Dorsolateral prefrontal cortex (tissue), 122 donors: ENCODE measurements at places on chromosomes 2 and 18.

DNA sequence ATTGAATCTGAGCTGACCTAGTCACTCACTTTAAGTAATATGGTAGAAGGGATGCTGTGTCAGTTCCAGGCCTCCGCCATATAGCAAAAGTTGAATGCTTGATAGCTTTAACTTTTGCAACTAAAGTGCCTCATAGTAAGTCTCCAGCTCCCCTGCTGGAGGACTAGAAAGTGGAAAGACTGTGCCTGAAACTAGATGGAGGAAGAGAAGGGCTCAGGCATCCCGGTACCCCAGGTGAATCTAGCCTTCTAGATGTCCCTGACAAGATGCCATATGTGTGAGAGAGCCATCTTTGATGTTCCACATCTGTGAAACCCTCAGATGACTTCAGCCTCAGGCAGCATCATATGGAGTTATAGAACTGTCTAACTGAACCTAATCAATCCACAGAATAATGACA is 21.0 kb downstream of the OTX1 start:
- DNase-seq: no peak

DNA sequence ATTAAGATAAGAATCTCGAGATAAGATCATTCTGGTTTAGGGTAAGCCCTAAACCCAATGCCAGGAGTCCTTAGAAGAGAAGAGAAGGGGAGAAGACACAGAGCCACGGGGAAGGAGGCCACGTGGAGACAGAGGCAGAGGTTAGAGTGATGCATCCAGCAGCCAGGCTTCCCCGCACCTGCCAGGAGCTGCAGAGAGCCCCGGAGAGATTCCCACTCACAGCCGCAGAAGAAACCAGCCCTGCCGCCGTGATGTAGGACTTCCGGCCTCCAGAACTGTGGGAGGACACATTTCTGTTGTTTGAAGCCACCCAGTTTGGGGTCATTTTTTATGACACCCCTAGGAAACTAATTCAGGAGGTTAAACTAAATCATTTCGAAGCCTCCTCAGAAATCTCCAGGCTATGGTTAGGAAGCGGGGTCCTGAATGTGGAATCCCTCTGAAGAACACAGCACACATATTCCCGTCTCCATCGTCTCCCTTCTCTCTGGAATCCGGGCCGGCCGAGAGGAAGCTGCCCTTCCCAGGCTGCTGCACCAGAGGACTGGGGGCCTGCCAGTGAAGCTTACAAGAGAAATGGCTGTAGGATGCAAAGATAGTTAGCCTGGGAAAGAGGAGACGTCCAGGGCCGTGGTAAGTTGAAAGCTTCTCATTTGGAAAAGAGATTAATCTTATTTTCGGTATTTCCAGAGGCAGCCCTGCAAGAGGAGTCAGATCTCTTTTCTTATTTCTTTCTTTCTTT is 156.6 kb downstream of the TWIST2 start:
- no peak for DNase-seq

- DNase-seq: no peak
Measured at GRCh38 chr2:24049485-24050021, at the start of gene FKBP1B. TSS of gene FKBP1B (plus strand) at chr2:24049741. CDS start at chr2:24049850, 109 bp downstream.

- DNase-seq: no peak
Measured at GRCh38 chr2:100921685-100922161, 80.4 kb upstream of the RPL31 start.

DNA sequence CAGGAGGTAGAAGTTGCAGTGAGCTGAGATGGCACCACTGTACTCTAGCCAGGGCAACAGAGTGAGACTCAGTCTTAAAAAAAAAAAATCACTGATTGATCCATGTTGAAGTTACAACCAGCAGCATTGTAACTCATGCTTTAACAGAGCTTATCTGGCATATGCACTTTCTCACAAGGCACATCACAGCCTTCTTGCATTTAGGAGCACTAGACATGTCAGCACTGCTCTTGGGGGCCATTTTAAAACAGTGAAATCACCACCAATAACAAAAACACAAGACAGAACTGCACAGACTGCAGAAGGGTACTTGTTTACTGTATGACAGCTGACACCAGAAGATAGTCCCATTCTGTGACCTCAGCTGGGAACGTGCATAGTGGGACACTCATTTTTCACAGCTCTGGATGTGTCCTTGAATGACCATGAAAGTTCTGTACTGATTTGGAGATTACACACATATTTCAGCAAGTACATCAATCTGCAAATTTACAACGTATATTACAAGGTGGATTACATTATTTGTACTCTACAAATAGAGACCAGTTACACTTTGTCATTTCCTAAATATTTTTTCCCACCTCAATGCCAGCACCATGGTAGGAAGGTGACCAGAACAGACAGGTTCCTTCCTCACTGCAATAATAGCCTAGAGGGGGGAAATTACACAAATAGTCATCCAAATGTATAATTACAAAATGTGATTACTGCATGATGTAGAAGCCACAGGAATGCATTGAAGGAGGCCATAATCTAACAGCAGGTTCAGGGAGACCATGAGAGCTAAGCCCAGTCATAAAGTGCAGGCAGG is 35.1 kb downstream of the CCBE1 start:
- no peak for DNase-seq

GRCh38 chr18:74019864-74020263 is 127.8 kb downstream of the FBXO15 start:
- no peak for DNase-seq

DNA sequence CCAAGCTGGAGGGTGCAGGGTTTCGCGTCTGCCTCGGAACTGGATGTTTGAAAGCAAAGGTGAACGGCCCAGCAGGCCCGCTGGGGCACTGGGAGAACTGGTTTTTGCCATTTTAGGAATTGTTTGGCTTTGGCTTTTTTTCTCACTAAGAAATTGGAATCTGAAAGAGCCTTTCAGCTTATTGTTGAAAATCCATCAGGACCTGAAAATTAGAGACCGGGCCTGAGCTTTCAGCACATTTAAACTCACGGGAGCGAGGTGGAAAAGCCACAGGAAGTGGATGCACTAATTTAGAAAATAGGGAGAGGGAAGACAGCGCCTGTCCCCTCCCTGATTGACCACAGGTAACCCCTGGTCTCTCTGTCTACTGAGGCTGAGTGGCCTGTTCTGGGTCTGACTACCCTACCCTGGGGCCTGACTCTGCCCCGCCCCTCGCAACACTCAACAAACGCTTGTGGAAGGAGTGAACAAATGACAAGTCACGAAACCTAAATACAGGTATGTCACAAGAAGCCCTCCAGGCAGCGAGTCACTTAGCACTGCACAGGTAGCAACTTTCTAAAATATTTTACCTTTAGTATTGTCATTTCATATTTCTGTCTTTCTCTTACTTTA is 100.3 kb upstream of the MBOAT2 start:
- DNase-seq: no peak

GRCh38 chr2:77034445-77034844 is 487.7 kb downstream of the LRRTM4 start:
- no peak for DNase-seq

GRCh38 chr2:15547115-15547876 is 13.8 kb downstream of the NBAS start:
- DNase-seq: no peak

DNA sequence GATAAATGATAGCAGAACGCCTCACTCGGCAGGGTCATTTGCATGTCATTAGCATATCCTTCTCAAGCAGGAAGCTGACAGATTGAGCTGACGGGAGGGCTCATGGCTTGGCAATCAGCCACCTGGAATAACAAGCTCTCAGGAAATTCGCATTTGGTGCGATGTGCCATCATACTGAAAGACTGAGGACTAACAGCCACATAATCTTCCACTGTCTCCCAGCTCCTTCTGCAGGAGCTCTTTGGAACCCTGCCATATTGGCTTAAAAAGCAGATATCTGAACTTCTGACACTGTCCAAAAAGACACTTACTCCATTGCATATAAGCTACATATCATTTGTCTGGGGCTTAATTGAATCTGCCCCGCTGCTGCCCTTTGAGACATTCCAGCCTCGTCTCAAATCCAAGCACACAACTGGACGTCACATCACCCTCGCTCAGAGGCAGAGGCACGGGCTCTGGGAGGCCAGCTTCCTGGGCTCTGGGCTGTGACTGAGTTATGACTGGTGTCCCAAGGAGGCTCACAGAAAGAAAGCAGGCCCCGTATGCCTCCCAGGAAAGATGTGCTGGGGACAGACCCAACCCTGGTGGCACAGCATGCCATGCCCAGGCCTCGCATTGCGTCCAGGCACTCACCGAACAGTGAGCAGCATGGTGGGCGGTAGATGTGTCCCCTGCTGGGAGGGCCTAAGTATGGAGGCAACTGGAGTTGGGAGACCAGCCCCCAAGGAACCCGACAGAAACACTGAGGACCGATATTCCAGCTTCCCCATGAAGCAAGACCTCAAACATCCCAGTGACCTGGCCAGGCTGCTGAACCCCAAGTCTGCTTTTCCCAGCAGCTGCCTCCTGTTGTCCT is 228.0 kb downstream of the ATAD2B start:
- DNase-seq: no peak

DNA sequence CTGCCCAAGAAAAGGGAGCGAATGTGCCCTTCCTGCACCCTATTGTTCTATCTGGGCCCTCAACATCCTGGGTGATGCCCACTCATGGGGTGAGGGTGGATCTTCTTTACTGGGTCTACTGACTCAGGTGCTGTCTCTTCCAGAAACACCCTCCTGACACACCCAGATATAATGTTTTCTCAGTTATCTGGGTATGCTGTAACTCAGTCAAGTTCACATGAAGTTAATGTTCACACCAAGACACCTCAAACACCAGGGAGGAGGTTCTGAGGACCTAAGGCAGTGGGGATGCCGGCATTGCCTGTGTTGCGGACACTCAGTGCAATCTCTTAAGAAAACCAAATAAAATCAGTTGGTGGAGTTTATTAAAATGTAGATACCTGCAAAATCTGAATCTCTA is 500.9 kb downstream of the BCL11A start:
- no peak for DNase-seq

GRCh38 chr2:163247156-163247846 is 408.7 kb upstream of the KCNH7 start:
- no peak for DNase-seq

DNA sequence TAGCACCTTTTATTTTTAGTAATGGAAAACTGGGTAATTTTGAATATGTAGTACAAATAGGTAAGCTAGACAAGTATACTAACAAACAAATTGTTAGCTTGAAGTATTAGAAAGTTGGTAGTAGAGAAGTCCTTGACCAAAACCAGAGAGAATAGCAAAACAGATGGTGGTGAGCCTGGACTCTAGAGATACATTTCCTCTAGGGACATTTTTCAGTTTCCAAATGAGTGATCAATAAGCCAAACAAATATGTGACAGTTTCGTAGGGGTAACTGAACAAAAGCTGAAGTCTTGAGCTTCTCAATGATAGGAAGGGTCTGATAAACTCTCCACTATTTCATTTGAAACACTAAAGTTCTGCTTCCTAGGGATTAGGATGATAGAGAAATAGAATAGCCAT is 692.0 kb upstream of the FAM98A start:
- DNase-seq: no peak

GRCh38 chr2:225660262-225661131 is 261.0 kb downstream of the NYAP2 start:
- DNase-seq: peak; percentile 79

- no peak for DNase-seq
Measured at GRCh38 chr2:5561006-5561405, 131.2 kb upstream of the SOX11 start.

DNA sequence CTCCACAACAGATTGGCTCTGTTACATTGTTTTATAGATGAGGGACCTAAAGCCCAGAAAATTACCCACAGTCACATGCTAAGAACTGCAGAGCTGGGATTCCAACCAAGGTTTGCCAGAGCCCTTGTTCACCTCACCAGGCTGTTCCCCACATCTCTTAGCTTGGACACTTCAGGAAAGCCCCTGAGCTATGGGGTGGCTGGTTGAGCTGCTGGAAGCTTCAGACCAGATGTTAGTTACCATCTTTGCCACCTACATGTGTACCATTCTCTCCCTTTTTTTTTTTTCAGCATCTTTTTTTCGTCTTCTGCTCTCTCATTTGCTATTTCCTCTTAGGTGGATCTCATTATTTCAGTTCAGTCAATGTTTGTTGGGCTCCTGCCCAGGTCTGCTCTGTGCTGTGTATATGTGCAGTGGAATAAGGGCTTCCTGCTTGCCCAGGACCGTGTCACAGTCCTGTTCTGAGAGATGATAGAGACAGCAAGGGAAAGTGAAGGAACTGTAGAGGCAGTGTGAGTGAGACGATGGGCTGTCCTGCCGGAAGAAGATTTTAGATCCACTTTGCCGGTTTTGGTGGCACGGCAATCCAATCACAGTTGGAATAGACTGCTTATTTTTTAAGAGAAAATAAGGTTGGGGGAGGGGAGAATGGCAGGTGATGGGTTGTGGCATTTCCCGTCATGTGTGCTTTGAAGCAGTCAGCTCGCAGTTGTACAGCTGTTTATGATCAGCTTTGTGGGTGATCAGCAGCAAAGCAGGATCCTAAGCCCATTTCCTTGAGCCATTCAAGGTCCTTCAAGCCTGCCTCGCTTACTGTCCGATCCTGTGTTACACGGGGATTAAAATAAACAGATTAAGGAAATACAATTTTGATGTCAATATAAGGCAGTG is 152.6 kb downstream of the RTN4 start:
- no peak for DNase-seq

GRCh38 chr18:48244530-48244929 is 164.7 kb downstream of the ZBTB7C start:
- no peak for DNase-seq

DNA sequence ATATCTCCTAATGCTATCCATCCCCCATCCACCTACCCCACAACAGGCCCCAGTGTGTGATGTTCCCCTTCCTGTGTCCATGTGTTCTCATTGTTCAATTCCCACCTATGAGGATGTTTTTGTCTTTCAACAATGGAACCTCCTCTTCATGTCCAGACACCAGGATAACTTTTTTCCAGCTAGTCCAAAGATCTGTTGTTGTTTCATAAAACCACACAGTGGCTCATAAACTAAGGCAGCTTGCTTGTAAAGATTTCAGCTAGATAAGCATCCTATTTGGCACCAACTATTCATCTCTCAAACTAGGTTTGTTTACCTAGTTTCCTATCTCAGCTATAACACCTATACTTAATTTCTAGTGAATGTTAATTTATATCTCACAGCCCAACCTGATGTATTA is 937.7 kb downstream of the TRIB2 start:
- no peak for DNase-seq

GRCh38 chr2:99974682-99975375 is 167.6 kb downstream of the AFF3 start:
- no peak for DNase-seq

GRCh38 chr18:62418258-62418657 is 93.1 kb downstream of the TNFRSF11A start:
- DNase-seq: no peak

DNA sequence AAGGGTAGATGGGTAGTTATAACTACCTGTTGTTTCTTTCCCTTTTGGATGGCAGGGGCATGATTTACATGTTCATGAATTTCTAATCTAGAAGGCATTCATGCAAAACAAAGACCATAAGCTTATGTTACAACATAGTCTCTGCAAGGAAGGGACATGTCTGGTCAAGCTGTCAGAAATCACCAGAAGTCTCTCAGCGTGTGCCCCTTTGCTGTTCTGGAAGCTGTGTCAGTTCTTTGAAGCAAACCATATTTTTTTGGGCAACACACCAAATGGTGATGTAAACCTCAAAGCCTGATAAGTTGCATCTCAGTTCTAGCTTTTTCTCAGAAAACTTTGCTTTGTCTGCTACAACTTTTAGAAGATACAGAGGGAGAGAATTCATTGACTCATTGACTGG is 173.5 kb upstream of the CTAGE1 start:
- no peak for DNase-seq
